Stimulated activated CD4-positive, alpha-beta T cell treated with anti-CD3 and anti-CD28 coated beads, TNF-alpha, amount 100 ng/mL, for 24 hours (primary cell): ENCODE measurements at places on chromosomes 13 and 19.

DNA sequence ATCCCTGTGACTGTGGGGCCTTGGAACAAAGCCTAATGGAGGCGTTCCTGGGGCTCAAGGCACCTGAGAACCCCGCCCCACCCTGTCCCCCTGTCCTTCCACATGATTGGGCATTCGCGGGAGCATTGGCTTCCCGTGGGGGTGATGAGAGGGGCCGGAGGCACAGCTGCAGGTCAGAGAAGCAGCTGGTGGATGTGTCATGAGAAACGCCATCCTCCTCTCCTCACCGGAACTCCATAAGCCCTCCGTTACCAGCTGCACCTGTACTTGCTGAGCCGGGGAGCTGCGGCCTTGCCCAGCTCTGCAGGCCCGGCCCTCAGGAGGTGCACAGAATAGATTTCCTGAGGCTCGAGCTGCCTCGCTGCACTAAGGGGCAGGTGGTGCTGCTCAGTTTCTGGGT, 42.0 kb downstream of the CAPN12 start:
- DNase-seq = no peak

DNA sequence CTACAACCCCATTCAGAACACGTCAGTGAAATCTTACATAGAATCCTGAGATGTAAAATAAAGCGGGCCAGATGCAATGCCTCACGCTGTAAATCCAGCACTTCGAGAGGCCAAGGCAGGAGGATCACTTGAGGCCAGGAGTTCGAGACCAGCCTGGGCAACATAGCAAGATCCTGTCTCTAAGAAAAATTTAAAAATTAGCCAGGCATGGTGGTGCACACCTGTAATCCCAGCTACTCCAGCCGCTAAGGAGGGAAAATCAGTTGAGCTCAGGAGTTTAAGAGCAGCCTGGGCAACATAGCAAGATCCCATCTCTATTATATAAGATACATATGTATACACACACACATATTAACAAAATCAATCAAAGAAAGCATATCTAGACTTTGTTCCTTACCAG, 41.2 kb downstream of the PEX11G start:
- no peak for DNase-seq

DNA sequence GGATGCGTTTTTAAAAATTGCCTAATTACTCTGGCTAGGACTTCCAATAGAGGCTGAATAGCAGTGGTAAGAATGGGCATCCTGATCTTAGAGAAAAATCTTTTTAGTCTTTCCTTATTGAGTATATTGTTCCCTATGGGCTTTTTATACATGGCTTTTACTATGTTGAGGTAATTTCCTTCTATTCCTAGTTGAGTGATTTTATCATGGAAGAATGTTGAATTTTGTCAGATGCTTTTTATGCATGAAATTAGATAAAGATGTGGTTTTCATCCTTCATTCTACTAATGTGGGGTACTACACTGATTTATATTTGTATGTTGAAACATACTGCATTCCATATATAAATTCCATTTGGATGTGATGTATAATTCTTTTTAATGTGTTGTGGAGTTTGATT, 2673.8 kb downstream of the PCDH9 start:
- DNase-seq = no peak

- DNase-seq = no peak
Measured at GRCh38 chr19:52542984-52543664, 15.7 kb downstream of the ZNF808 start.

DNA sequence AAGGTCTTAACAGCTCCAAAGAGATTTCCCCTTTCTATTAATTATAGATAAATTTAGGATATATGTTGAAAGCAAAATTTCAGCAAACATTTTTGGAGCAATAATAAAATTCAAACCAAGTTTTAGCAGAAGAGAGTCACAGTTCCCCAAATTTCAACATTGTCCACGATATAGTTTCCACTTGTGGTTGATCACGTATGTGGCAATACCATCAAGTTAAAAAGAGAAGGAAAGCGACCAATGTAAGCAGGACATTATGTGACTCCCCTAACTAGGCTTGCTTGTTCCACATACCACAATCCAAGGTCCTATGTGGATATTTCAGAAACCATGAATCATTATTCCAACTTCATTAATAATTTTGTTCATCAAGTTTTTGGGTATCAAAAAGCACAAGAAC, 52.8 kb downstream of the ELF1 start:
- no peak for DNase-seq

GRCh38 chr13:99968521-99969452, 2.8 kb downstream of the ZIC5 start:
- DNase-seq = no peak

GRCh38 chr13:81686877-81687276, 1346.0 kb upstream of the SPRY2 start:
- no peak for DNase-seq

DNA sequence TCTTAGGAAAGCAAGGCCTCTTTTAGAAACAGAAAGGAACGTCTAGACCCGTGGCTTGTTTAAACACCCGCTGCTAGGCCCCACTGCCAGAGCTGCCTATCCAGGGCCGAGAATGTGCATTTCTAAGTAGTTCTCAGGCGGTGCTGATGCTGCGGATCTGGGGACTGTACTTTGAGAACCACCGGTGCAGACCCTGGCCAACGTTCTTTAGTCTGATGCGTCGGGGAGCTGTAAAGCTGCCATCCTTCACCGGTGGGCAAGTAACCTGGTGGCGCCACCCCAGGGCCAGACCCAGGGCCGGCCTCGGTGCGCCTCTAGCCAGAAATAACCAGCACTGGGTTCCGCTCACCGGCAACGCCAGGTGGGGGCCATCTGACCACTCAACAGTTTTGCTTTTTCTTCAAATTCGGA, 47.1 kb downstream of the TGDS start:
- DNase-seq = no peak

DNA sequence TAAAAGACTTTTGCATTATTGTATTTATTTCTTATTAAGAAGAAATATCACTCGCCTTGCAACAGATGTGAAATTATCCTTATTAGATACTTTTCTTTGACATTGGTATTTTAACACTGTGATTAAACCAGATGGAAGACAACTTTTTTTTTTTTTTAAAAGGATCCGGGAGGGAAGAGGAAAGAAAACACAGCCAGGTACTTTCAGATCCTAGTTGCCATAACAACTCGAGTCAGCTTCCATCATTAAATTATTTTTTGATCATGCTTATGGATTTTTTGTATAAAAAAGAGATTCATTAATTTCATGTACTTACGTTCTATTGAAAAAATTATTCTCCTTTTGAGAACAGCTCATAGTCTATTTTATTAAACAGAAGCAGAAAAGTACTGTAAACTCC, 515.7 kb downstream of the TBC1D4 start:
- no peak for DNase-seq

DNA sequence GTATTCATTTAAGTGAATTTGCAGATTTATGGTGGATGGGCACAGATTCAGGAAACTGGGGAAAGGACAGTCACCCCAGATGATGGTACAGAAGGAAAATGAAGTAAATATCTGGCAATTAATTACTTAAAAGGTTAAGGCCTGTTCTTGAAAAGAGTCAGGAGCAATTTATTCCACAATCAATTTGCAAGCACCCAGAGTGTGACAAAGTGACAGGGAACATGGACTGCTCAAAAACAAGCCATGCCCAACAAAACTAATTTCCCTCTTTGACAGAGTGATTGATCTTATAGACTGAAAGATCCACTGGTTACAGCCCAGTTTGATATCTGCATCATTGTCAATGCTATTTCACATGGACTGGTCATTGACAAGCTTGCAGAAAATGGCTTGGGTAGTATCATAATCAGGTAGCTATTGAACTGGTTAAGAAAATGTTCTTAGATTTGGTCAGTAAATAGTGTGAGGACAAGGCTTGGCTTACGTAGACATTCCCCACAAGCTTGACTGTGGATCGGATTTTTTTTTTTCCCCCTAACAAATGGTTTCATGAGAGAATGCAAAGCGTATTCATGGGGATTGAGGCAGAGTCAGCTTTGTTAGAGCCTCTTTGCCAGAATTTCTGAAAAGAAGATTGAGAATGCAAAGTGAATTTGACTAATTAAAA, 584.6 kb downstream of the GPC6 start:
- no peak for DNase-seq

DNA sequence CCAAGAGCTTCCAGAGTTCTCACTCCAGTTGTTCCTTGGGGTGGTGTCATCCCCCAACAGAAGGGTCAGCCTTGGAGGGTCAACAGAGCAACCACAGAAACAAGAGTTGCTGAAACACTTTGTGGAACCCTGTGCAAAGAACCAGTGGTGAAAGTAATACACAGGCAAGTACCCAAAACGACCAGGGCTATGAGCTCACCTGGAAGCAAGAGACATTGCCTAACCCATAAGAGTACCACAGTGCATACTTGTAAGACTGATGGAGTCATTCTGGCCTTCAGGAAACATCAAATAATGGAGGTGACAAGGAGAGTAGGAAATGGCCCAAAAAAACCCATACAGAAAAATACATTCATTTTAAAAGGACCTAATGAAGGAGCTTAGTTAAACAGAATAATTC, 184.3 kb upstream of the TSC22D1 start:
- DNase-seq = no peak

DNA sequence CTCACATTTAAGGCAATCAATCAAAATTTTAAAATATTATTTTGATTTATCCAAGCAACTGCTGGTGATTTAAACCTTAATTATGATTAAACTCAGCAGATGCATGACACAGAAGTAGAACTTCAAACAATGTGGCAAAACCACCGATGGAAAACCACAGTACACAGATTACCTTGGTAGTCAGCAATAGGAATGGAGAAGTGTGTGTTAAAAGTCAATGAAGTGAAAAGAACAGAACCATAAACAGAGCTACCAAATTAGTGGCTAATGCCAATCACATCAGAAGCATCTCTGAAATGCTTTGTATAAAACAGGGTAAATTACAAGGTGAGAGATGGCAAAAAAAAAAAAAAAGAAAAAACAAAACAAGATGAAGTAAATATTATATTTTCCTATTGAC, 31.2 kb downstream of the KATNAL1 start:
- DNase-seq = no peak

GRCh38 chr19:14497228-14497921, 1.4 kb upstream of the GIPC1 start:
- DNase-seq = no peak

DNA sequence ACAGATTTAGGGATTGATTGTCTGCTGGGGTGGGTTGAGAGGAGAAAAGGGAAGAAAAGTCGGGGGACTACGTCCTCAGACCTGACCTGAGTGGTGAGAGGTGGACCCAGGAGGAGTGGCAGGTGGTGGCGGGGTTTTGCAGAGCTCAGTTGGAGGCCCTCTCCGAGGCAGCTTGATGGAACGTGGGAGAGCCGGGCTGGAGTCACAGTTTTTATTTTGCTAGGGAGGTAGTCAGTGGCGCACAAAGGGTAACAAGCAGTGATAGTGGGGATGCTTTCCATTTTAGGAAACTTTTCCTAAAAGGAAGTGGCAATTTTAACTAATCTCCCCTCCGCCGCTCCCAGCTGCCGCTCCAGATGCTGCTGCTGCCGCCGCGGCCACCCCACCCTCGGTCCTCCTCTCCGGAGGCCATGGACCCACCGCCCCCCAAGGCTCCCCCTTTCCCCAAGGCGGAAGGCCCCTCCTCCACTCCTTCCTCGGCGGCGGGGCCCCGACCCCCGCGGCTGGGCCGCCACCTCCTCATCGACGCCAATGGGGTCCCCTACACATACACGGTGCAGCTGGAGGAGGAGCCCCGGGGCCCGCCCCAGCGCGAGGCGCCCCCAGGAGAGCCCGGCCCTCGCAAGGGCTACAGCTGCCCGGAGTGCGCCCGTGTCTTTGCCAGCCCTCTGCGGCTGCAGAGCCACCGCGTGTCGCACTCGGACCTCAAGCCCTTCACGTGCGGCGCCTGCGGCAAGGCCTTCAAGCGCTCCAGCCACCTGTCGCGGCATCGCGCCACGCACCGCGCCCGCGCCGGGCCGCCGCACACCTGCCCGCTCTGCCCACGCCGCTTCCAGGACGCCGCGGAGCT, 1.1 kb upstream of the ZNF581 start:
- no peak for DNase-seq

GRCh38 chr13:97367016-97367822, 66.8 kb upstream of the RAP2A start:
- DNase-seq = no peak

DNA sequence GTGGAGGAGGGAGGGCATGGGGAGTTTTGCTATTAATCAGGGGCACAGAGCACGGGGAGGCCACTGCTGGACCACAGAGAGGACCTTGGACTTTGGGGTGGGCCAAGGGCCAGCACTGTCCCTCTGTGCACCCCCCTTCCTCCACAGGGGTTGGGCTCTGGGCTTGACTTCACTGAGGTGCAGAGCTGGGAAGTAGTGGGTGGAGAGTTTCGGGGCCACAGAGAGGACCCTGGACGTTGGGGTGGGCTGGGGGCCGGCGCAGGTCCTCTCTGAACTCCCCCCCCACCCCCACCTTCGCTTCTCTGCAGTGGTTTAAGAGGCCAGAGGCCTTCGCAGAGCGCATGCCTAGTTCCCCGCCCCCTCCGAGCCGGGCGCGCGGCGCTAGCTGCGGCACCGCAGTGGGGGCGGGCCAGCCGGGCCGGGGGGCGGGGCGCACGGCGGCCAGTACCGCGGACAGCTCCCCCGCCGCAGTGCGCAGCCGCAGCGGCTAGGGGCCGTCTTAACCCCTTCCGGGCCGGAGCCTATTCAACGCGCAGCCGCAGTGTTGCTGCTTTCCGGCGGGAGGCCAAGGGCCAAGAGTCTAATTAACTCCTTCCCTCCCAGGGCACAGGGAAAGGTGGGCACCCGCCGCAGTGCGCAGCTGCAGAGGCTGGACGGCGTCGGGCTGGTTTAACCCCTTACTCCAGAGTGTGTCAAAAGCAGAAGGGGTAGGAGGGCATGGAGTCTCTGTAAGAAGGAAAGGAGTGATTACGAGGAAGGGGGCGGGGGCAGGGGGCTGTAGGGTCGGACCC, 3.7 kb downstream of the KCNC3 start:
- DNase-seq = peak; percentile 62

GRCh38 chr13:50745542-50746115, 97.9 kb downstream of the DLEU7 start:
- no peak for DNase-seq

- DNase-seq = no peak
Measured at GRCh38 chr13:70162141-70162540, 53.9 kb upstream of the KLHL1 start.

GRCh38 chr13:109756778-109757177, 29.6 kb downstream of the IRS2 start:
- no peak for DNase-seq

DNA sequence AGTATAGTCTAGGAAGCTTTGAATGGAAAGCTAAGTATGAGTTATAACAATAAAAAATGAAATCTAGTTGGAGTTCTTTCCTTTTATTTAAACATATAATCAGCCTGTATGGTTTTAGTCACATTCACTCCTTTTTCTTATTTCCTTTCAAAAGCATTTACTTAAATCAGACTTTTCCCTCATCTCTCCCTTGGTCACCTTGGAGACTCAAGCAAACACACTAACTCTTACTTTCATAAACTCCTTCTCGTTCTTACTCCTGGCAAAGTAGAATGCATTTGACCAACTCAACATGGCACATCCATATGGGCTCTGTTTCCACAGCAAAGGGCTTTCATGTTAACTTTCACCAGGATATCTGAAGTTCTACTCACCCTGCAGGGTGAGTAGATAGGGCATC, 400.0 kb downstream of the LMO7 start:
- DNase-seq = no peak

- DNase-seq = no peak
Measured at GRCh38 chr19:10205636-10206035, 10.9 kb upstream of the DNMT1 start.
